T-helper 2 cell treated with Interferon-gamma antibody and Interleukin-4, amounts not matched to agents 5 μg/mL and 100 μg/mL, for 36 hours (primary cell): ENCODE measurements at places on chromosomes 5 and 9.
A peak's percentile ranks its signal among the peaks of the same experiment; 100 is the strongest.

- H3K4me3 ChIP-seq = no peak within 1 kb of the TSS
- peaks cover 29% of the 10 kb centered on the region for H3K27me3 ChIP-seq
- no peak within 1 kb of the TSS for H3K27ac ChIP-seq
- no peaks in the 10 kb centered on the region for H3K4me1 ChIP-seq
- peaks cover 9% of the 10 kb centered on the region for H3K36me3 ChIP-seq
- no peak for DNase-seq
These were observed at the start of gene RANBP17 for GRCh38 chr5:170861917-170862766. Gene RANBP17, plus strand, starts transcription at chr5:170862018.

GRCh38 chr5:58080573-58080972 lies 379.3 kb downstream of the PLK2 start:
- no peak for DNase-seq
- H3K27ac ChIP-seq = no peak overlapping the region
- H3K4me1 ChIP-seq = no peaks in the 10 kb centered on the region

GRCh38 chr5:4831325-4831724 lies 308.8 kb upstream of the ADAMTS16 start:
- H3K4me1 ChIP-seq = no peaks in the 10 kb centered on the region
- H3K27ac ChIP-seq = no peak overlapping the region
- no peak overlapping the region for H3K4me3 ChIP-seq
- no peaks in the 10 kb centered on the region for H3K27me3 ChIP-seq

GRCh38 chr5:139688751-139689372 lies 40.7 kb downstream of the CXXC5 start:
- H3K36me3 ChIP-seq = no peaks in the 10 kb centered on the region
- no peaks in the 10 kb centered on the region for H3K4me1 ChIP-seq
- H3K4me3 ChIP-seq = no peak overlapping the region
- H3K27ac ChIP-seq = no peak overlapping the region
- DNase-seq = no peak

GRCh38 chr5:116546033-116546742 lies 28.4 kb downstream of the SEMA6A start:
- H3K4me3 ChIP-seq = no peak overlapping the region
- no peak overlapping the region for H3K27ac ChIP-seq
- H3K36me3 ChIP-seq = no peaks in the 10 kb centered on the region
- DNase-seq = no peak
- H3K27me3 ChIP-seq = no peaks in the 10 kb centered on the region

- H3K4me1 ChIP-seq = peaks cover 3% of the 10 kb centered on the region
- DNase-seq = no peak
- H3K36me3 ChIP-seq = no peaks in the 10 kb centered on the region
- peak within 1 kb of the TSS; percentile 85 for H3K27ac ChIP-seq
These were observed at the start of gene RNF208 for GRCh38 chr9:137222190-137223077. Gene RNF208, minus strand, starts transcription at chr9:137222240. Its CDS starts 1,028 bp downstream, at chr9:137221212.

- DNase-seq = no peak
- H3K4me3 ChIP-seq = no peak overlapping the region
- H3K36me3 ChIP-seq = peaks cover 48% of the 10 kb centered on the region
- H3K27me3 ChIP-seq = no peaks in the 10 kb centered on the region
- no peak overlapping the region for H3K27ac ChIP-seq
These were observed 63.4 kb downstream of the AUH start for GRCh38 chr9:91298311-91298710.

- H3K36me3 ChIP-seq = no peaks in the 10 kb centered on the region
- H3K4me1 ChIP-seq = no peaks in the 10 kb centered on the region
- no peak overlapping the region for H3K27ac ChIP-seq
These were observed 493.0 kb downstream of the AGTPBP1 start for GRCh38 chr9:85248514-85249312.

DNA sequence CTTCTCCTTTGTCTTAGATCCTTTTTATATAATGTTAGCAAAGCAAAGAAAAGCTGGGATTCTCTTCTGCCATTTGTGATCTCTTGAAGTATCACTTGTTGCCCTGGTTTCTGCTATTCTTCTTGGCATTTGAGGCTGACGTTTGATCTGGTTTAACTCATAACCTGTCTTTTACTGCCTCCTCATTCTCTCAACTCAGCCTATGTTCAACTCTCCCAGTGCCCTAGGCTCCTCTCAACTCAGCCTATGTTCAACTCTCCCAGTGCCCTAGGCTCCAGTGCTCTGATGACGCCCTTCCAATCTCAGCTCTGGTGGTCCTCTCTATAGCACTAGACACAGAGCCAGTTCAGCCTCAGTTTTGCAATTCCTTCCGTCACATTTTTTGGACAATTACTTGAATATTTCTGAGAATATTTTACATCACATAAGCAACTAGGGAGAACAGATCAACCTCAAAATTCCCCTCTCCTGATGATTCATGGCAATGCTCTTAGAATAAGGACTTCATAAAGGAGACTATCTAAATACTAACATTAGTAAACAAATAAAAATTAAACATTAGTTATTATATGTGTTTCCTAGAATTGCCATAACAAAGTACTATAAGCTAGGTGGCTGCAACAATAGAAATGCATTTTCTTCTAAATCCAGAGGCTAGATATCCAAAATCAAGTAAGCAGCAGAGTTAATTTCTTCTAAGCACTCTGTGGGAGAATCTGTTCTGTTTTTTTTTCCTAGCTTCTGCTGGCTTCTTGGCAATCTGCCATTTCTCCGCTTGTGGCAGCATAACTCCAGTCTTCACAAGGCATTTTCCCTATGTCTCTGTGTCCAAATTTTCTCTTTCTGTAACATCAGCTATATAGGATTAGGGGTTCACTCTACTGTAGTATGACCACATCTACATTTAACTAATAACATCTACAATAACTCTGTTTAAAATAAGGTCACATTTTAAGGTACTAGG lies 662.1 kb upstream of the FTMT start:
- H3K36me3 ChIP-seq = no peaks in the 10 kb centered on the region
- H3K27ac ChIP-seq = no peak overlapping the region

- H3K36me3 ChIP-seq = no peaks in the 10 kb centered on the region
- no peak overlapping the region for H3K27ac ChIP-seq
- H3K4me3 ChIP-seq = no peak overlapping the region
- H3K27me3 ChIP-seq = no peaks in the 10 kb centered on the region
- H3K4me1 ChIP-seq = no peaks in the 10 kb centered on the region
These were observed 264.9 kb upstream of the TNC start for GRCh38 chr9:115382865-115383264.

- DNase-seq = no peak
- H3K4me3 ChIP-seq = no peak overlapping the region
- H3K27ac ChIP-seq = no peak overlapping the region
- peaks cover 14% of the 10 kb centered on the region for H3K4me1 ChIP-seq
- no peaks in the 10 kb centered on the region for H3K27me3 ChIP-seq
These were observed 51.7 kb downstream of the GPBP1 start for GRCh38 chr5:57225553-57225952.

- H3K27me3 ChIP-seq = peaks cover 5% of the 10 kb centered on the region
- H3K36me3 ChIP-seq = no peaks in the 10 kb centered on the region
- H3K4me1 ChIP-seq = no peaks in the 10 kb centered on the region
- H3K4me3 ChIP-seq = no peak overlapping the region
- no peak overlapping the region for H3K27ac ChIP-seq
These were observed 17.4 kb upstream of the KCNIP1 start for GRCh38 chr5:170486371-170486770.

- no peaks in the 10 kb centered on the region for H3K27me3 ChIP-seq
- H3K4me3 ChIP-seq = no peak overlapping the region
- peaks cover 37% of the 10 kb centered on the region for H3K4me1 ChIP-seq
- no peak for DNase-seq
- peak overlapping the region; percentile 21 for H3K27ac ChIP-seq
- peaks cover 15% of the 10 kb centered on the region for H3K36me3 ChIP-seq
These were observed 227.4 kb downstream of the ARHGAP26 start for GRCh38 chr5:142997591-142997990.

GRCh38 chr5:111432883-111433536 lies 79.3 kb downstream of the STARD4 start:
- H3K4me3 ChIP-seq = no peak overlapping the region
- H3K27me3 ChIP-seq = no peaks in the 10 kb centered on the region
- no peak overlapping the region for H3K27ac ChIP-seq
- no peak for DNase-seq
- peaks cover 35% of the 10 kb centered on the region for H3K36me3 ChIP-seq

DNA sequence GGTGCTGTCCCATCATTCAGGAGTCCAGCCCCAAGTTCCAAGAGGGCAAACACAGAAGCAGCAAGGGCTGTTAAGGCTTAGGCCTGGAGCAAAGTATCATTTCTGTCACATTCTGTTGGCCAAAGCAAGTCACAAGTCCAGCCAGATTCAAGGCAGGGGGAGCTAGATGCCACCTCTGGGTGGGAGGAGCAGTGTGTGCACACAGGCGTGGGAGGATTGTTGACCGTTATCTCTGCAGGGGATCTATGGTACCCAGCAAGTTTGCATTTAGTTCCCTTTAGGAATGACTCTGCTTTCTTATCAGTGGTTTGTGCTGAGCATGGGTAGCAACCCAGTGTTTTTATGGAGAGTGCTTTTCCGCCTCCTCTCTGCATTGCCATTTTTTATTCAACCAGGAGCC lies 278.9 kb downstream of the NR3C1 start:
- H3K4me1 ChIP-seq = peaks cover 14% of the 10 kb centered on the region
- DNase-seq = peak; percentile 50
- H3K27me3 ChIP-seq = no peaks in the 10 kb centered on the region
- H3K36me3 ChIP-seq = peaks cover 22% of the 10 kb centered on the region
- H3K27ac ChIP-seq = no peak overlapping the region
